ENCODE measurements at places on chromosomes 2 and 18. TPM values are rescaled to one million over a fixed set of nuclear protein-coding genes. Genes with fewer than 3 reads are reported as not detected.

Gene SCG2
- total RNA-seq: 11.7 TPM

Gene LOXL3
- total RNA-seq: 18.6 TPM

Gene DARS1
- total RNA-seq: 85.4 TPM

Gene CRYGC
- total RNA-seq: not detected

Gene RAB11FIP5
- 29.0 TPM for total RNA-seq

Gene DUSP28
- 4.0 TPM for total RNA-seq

Gene RAB6C
- not detected for total RNA-seq

Gene STPG4
- not detected for total RNA-seq

Gene PRKAG3
- 0.40 TPM for total RNA-seq

Gene INPP4A
- total RNA-seq: 18.4 TPM

Gene ELAC1
- 7.0 TPM for total RNA-seq

Gene DPY30
- 69.8 TPM for total RNA-seq

Gene SYT4
- total RNA-seq: not detected

Gene ADD2
- total RNA-seq: 0.88 TPM

Gene NOL4
- total RNA-seq: not detected

Gene PRSS56
- not detected for total RNA-seq

Gene MYOM1
- 0.13 TPM for total RNA-seq

Gene RESP18
- not detected for total RNA-seq

Gene CSRNP3
- 1.0 TPM for total RNA-seq

Gene AQP4
- not detected for total RNA-seq

Gene KIF1A
- total RNA-seq: 2.7 TPM

Gene DOK6
- 0.65 TPM for total RNA-seq

Gene CFAP65
- not detected for total RNA-seq

Gene YIPF4
- 18.1 TPM for total RNA-seq

Gene NXPH2
- 0.13 TPM for total RNA-seq

Gene VWC2L
- total RNA-seq: not detected

Gene ANKRD30B
- total RNA-seq: not detected

Gene KYNU
- 4.4 TPM for total RNA-seq

Gene ICA1L
- total RNA-seq: 4.9 TPM

Gene ABCG5
- total RNA-seq: not detected

Gene APLF
- total RNA-seq: 2.6 TPM

All from epithelial cell of alveolus of lung (primary cell).